ENCODE measurements at places on chromosomes 11 and 22. TPM values are rescaled to one million over a fixed set of nuclear protein-coding genes. Genes with fewer than 3 reads are reported as not detected.

The PAX6 gene
- total RNA-seq = 273 TPM

The TCN1 gene
- total RNA-seq = 11.8 TPM

The NLRX1 gene
- total RNA-seq = 24.0 TPM

The CD3E gene
- total RNA-seq = 0.55 TPM

The ANGPTL5 gene
- 0.93 TPM for total RNA-seq

The PRR33 gene
- total RNA-seq = 0.16 TPM

The TUBA8 gene
- total RNA-seq = 4.9 TPM

The CDK2AP2 gene
- total RNA-seq = 13.1 TPM

The SAA1 gene
- total RNA-seq = not detected

The PRG3 gene
- not detected for total RNA-seq

The TSGA10IP gene
- not detected for total RNA-seq

The ATM gene
- total RNA-seq = 189 TPM

The OR4D5 gene
- not detected for total RNA-seq

The OR8I2 gene
- total RNA-seq = not detected

The ROBO3 gene
- 17.6 TPM for total RNA-seq

The CNTF gene
- 1.8 TPM for total RNA-seq

The OR4D10 gene
- not detected for total RNA-seq

The MS4A18 gene
- total RNA-seq = not detected

The SHISAL1 gene
- total RNA-seq = 6.3 TPM

The OR4D11 gene
- not detected for total RNA-seq

The PPP1CA gene
- total RNA-seq = 85.5 TPM

The RNF215 gene
- total RNA-seq = 19.8 TPM

The PATE2 gene
- not detected for total RNA-seq

The FOSL1 gene
- total RNA-seq = not detected
